Myocyte (in vitro differentiated cells): ENCODE measurements at places on chromosomes 16 and 17. TPM values are rescaled to one million over a fixed set of nuclear protein-coding genes. Genes with fewer than 3 reads are reported as not detected.

DNA sequence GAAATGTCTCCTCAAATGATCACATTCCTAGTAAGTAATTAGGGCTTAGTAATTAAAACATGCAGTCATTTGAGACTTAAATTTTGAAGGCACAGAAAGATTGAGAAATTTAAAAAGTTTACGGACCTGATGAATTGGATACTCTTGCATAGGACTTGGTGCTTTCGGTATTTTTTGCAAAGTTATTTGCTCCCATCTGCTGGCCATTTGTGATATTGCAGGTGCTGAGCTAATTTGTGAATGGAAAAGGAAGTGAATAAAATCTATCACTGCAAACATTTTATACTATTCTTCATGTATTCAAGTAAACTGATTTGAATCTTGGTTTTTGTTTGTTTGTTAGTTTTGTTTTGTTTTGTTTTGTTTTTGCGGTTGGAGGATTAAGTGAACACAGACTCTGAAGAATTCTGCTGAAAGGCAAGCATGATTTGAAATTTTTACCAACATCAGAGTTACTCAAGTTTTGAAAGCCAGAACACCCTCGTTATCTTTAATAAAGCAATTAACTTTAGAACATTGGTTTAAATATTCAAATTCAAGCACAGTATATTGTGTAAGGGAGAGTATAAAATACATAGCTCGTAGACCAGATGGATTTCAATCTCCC, 689.5 kb upstream of the RBFOX1 start:
- peak; percentile 71 for DNase-seq

DNA sequence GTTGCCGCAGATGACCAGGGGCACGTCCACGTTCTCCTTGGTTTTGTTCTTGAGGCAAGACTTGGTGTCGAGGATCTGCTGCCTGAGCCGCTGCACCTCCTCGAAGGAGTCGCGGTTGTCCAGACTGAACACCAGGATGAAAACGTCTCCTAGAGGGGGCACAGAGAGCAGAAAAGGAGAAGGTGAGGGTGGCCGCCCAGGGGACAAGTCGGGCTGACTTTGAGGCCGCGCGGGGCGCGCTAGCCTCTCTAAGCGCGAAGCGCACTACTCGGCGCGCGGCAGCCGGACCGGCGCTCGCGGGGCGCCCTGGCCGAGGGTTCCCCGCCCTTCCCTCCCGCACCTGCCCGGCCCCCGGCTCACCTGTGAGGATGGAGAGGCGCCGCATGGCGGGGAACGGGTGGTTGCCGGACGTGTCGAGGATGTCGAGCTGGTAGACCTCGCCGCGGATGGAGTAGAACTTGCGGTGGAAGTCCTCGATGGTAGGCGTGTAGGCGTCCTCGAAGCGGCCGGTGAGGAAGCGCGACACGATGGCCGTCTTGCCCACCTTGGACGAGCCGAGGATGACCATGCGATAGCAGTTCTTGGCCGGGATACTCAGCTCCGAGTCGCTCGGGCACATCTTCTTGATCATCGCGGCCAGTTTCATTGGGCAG, 533 bp downstream of the RASD1 start:
- no peak for DNase-seq

DNA sequence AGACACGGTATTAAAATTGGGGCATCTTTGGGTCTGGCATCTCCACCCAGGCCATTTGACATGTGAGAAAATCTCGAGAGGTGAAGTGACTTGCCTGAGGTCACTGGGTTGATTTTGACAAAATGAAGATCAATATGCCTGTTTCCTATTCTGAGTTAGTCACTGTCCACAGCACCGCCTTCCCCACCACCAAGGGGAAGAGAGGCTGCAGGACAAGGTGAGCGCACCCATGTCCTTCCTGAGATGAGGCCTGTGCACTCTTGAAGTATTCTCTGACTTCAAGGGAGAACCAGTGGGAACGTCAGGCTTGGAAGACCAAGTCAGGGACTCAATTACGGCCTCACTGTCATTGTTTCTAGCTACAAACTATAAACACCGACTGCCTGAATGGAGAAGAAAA, 49.9 kb upstream of the WSB1 start:
- no peak for DNase-seq

DNA sequence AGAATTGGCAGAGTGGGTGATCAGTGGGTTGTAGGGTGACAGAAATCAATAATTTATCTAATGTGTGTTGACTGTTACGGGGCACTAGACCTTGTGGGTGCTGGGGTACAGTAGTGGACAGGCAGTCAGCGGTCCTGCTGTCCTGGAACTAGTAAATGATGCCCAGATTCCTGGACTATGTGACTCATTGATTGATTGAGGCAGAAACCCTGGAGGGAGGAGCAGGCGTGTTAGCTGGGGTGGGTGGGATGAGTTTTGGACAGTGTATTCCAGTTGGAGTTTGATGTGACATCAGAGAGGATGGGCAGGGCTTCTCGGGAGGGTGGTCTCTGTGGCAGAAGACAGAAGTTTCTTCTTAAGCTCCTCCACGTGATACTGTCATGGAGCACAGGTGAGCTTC, 24.4 kb downstream of the PRMT7 start:
- no peak for DNase-seq

The SLFN14 gene
- not detected in 2 replicates for total RNA-seq

The MYH8 gene
- total RNA-seq: 715 and 853 TPM in 2 replicates

- DNase-seq: no peak
Measured at GRCh38 chr17:44871556-44871955, 23.9 kb downstream of the HIGD1B start.

DNA sequence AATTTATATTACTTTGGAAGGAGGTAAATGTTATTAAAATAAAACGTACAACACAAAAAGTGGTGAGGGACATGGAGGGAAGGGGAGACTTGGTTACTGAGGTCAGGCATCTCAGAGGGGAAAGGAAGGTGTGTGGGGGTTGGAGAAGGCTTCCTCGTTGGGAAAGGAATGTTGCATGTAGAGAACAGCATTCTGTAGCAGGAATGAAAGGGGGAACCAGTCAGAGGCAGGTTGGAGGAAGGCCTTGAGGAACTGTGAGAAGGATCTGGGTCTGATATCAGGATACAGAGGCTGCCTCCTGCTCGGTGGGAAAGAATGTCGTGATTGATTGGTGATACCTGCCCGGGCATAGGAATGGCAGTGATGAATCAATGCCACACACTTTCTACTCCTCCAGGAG, 103.3 kb upstream of the ZFHX3 start:
- DNase-seq: no peak

DNA sequence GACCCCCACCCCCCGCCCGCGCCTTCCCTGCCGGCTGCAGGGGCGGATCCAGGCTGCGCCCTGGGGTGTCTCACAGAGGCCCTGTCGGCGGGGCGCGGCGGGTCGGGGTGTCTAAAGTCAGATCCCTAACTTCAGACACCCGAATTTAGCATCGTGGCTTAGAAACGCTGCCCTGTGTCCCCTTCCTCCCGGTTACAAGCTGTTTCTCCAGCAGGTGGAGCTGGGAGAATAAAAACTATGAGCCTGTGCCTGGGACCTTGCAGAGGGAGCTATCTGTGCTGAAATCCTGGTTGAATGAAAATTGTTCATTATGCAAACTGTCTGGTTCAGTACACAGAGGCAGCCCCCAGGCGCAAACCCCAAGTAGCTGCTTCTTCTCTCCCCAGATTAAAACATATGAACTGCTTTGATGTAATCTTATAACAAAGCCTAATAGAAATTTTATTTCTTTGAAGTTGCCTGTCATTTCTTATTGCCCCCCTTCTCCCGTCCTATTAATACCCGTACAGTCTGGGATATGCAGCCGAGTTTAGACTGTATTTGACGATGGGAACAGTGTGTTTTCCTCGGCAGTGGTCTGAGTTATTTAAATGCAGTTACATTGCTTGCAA, 79.0 kb downstream of the RPA1 start:
- peak; percentile 84 for DNase-seq

DNA sequence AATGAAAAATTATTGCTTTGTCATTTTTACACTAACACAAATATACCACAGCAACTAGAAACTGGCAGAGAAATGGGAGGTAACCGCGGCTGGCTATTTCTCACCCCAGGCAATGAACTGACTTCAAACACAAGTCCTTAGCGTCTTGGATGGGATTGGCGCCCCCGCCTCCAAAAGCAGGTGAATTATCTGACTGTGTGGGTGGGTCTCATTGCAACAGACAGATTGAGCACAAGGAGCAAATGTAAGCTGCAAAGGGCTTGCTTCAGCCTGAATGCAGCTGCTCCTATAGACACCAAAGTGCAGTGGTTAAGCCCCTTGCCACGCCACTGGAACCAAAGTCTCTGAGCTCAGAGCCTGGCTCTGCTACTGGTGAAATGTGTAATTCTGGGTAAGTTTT, 225.0 kb downstream of the XYLT1 start:
- no peak for DNase-seq

- DNase-seq: peak; percentile 97
Measured at GRCh38 chr16:31713071-31713944, 160.3 kb upstream of the ZNF267 start.
